Pulmonary artery endothelial cell (primary cell): ENCODE measurements at places on chromosomes 5 and 9. TPM values are rescaled to one million over a fixed set of nuclear protein-coding genes. Genes with fewer than 3 reads are reported as not detected.

Gene PRR16
- total RNA-seq, result 0.07 TPM in 1 of 2 replicates, not detected in the other

Gene ENTPD2
- not detected in 2 replicates for total RNA-seq

Gene PPP2CA
- 119 and 174 TPM in 2 replicates for total RNA-seq

Gene SGCD
- total RNA-seq, result not detected in 2 replicates
